ENCODE measurements at places on chromosomes 6 and 20.

GRCh38 chr6:25971187-25971821, 8.7 kb downstream of the TRIM38 start:
- DNase-seq = no peak

- no peak for DNase-seq
These were observed 107.2 kb downstream of the RNASET2 start for GRCh38 chr6:166848979-166849748.

GRCh38 chr6:96184798-96185197, 169.0 kb downstream of the FUT9 start:
- no peak for DNase-seq

DNA sequence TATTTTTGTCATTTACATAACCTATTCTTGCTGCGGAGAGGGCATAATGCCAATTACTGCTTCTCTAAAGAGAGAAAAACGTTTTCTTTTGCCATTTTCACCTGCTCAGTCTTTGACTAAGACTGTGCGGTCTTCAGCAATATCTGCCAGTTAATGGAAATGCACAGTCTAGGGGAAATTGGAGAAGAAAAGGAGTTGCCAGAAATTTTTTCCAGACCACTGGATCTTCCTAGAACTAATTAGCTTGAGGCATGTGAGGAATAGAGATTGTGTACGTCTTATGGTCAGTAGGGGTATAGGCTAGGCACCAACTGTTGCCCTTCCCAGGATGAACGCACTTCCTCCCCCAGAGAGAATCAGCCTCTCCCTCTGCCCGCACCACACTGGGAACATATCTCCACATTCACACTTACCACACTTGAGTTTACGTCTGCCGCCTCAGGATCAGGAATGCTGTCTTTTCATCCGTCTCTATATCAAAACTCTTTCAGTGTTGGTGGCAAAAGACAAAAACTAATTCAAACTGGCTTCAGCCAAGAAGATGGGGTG, 67.9 kb upstream of the E2F3 start:
- no peak for DNase-seq

DNA sequence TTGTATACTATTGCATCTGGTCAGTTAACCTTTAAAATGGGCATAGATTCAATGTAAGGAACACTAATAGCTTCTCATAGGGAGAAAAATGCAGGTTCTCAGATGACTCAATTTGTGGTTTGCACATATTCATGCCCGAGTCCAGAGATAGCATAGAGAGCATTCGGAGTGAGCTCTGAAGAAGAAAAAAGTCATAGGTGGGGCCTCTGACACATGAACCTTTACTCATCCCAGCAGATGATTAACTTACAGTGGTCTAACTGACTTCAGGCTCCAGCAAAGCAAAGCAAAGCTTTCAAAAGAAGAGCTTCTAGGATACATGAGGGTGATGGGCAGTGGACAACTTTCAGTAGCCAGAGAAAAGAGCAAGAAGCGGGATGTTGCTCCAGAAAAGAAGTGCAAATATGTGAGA, 55.3 kb upstream of the BTN3A2 start:
- DNase-seq = no peak

- no peak for DNase-seq
These were observed 445.9 kb upstream of the JARID2 start for GRCh38 chr6:14799928-14800327.

- no peak for DNase-seq
These were observed 165.9 kb downstream of the SOBP start for GRCh38 chr6:107655864-107656263.

DNA sequence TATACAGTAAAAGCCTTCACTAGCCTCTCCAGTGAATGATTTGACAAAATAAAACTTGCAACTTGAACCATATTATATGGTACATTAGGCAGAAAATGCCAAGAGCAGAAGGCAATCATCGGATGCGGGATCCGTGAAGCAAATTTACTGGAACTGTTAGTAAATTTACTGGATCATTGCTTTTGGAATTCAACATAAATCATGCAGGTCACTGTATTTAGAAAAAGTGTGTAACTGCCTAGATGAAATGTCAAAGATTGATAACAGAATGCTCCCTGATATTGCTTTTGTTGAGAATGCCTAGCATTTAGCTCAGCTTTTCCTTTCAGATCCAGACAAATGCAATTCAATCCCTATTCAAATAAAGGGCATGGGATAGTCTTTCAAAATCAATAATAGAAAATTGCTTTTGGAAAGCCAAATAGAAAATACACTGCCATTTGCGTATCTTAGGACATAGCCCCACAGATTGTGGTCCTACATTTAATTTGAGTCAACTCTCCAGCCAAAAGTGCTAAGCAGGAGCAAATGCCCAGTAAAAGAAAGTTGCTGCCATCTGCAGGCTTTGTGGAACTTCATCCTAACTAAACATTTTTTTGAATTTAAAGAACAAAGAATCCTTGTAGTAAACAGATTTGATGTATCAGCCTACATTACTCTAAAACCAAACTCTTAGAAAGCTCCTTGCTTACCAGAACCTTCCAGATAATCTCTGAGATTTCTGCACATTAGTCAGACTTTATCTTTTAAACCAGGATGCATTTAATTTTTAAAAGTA, 109.5 kb upstream of the HSF2 start:
- DNase-seq = no peak

- no peak for DNase-seq
These were observed 9.7 kb downstream of the GNAS-AS1 start for GRCh38 chr20:58840816-58841538.

- DNase-seq = no peak
These were observed 2.4 kb downstream of the MARCKS start for GRCh38 chr6:113859349-113860180.

GRCh38 chr6:73858376-73858775, 162.4 kb downstream of the CD109 start:
- no peak for DNase-seq

DNA sequence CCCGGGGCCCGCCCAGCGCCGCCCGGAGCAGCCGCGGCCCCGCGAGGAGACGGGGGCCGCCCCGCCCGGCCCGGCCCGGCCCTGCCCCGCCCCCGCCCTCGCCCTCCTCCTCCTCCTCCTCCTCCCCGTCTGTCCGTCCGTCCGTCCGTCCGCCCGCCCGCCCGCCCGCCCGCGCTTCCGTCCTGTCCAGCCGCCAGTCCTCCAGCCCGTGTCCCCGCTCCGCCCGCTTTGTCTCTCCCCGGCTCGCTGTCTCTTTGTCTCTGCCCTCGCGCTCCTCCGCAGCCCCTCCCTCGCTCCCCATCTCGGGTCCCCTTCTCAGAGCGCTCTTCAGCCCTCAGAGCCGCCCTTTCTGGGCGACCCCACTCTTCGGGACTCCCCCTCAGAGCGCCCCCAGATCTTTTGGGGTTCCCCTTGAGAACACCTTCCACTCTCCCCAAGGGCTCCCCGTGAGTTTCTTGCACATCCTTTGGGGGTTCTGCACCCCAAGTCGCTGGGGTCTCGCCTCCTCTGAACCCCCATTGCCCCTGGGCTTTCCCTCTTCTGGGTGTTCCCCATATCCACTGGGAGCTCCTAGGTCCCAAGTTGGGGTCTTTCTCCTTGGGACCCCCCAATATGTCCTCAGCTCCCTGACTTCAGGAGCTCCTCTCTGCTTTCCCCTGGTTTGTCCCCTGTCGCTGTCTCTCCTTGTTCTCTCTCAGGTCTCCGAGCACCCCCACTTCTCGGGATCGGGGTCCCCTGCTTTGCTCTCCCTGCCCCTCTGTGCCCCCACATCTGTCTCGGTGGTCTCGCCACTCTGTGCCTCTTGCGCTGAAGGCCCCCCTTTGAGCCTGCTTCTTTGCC, 79.5 kb upstream of the MYL9 start:
- DNase-seq = no peak

GRCh38 chr6:139014945-139015344, 13.6 kb upstream of the ABRACL start:
- DNase-seq = no peak

DNA sequence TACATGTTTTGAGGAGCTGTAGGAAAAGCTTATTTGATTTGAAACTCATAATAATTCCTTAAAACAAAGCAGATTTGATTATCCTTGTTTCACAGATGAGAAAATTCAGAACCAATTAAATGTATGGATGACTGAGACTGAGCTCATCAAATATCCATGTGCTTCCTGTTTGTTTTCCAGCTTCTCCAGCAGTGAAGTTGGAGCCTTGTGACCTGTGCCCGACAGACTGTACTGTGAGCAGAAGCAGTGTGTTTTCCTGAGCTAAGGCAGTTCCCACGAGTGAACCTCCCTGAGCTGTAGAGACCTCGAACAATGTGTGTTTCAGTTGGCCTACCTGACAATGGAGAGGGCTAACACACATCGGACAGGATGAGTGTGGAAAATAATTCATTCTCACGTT, 599.5 kb upstream of the NRSN1 start:
- no peak for DNase-seq

GRCh38 chr20:16711661-16712258, 18.1 kb upstream of the SNRPB2 start:
- no peak for DNase-seq

- no peak for DNase-seq
These were observed 306.9 kb downstream of the LRFN2 start for GRCh38 chr6:40280231-40280630.

DNA sequence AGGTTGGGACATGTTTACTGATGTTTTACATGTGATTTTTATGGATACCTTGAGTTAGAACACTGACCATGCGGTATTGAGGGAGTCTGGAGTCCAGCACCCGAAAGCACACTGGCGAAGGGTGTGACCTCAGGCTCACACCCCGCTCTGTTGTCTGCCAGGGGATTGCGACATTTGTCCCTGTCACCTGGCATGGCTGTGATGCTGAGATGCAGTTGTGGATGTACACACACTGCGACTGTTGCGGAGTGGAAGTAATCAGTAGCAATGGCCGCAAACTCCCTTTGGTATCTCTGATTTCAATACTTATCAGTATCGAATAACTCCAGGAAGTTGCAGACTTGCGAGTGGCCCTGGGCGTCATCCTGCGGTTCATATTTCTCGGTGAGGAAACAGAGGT, 43.2 kb downstream of the CDH4 start:
- DNase-seq = no peak

DNA sequence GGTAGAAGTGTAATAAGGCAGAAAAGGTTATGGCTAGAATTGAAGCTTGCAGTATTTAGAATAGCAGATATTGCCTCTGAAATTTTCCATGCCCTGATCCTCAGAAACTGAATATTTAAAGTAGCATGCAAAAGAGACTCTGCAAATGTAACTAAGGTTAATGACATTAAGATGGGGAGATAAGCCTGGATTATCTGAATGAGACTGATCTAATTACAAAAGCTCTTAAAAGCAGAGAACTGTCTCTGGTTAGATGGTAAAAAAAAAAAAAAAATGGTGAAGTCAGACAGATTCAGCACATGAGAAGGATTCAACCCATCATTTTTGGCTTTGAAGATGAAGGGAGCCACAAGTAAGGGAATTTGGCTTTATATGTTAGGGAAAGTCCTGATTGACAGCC, 503.7 kb upstream of the IRAK1BP1 start:
- no peak for DNase-seq

- DNase-seq = no peak
These were observed 603.0 kb upstream of the NRSN1 start for GRCh38 chr6:23522792-23523547.

GRCh38 chr6:18088419-18089296, 33.8 kb downstream of the NHLRC1 start:
- no peak for DNase-seq

GRCh38 chr20:59322081-59322480, 21.7 kb downstream of the EDN3 start:
- no peak for DNase-seq

DNA sequence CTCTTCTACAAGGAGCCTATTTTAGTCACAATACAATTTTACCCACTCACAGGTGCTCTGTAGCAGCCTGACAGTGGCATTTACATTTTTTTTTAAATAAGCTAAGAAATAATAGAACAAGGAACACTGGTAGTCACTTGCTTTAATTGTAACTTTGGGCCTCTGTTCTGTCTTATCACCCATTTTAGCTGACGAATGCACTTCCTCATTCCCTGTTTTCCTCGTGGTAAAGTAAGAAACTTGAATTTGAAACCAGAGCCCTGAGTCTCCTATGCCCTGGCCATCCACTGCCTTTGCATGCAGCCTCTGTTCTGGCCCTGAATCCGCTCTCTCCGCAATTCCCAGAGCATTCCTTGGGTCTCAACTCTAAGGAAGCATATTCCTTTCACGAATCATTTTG, 550.6 kb downstream of the PTPRT start:
- DNase-seq = no peak

- no peak for DNase-seq
These were observed 4.5 kb downstream of the KPNA5 start for GRCh38 chr6:116685437-116685993.

GRCh38 chr6:107592806-107593205, 102.9 kb downstream of the SOBP start:
- no peak for DNase-seq

GRCh38 chr6:47144306-47144705, 102.2 kb upstream of the ADGRF1 start:
- DNase-seq = no peak

DNA sequence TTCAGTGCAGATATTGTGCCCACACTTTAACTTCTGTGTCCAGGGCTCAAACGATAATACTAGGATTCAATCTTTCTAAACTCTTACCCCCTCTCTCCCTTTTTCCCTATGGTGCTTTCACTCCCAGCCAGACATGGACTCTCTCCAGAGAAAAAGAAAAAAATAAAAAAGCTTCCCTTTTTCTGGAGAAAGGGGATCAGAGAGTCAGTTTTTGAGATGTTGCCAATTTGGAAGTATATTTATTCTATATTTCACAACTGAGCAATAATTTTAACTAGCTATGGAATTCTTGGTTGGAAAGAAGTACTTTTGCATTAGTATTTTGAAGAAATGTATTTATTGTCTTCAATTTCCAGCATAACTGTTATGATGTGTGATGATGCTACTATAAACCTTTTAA, 72.2 kb upstream of the ZFP64 start:
- no peak for DNase-seq

DNA sequence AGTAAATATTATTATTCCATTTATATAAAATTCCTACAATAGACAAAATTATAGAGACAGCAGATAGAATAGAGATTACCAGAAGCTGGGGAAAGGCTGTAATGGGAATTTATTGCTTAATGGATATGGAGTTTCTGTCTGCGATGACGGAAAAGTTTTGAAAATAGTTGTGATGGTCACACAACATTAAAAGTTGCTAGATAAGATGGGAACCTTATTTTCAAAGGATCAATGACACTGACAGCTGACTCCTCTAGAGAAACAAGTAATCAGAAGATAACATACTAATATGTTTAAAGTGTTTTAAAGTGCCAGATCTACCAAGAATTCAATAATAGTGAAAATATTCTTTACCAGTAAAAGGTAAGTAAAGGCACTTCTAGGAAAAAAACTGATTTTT, 236.3 kb downstream of the HIVEP2 start:
- no peak for DNase-seq

DNA sequence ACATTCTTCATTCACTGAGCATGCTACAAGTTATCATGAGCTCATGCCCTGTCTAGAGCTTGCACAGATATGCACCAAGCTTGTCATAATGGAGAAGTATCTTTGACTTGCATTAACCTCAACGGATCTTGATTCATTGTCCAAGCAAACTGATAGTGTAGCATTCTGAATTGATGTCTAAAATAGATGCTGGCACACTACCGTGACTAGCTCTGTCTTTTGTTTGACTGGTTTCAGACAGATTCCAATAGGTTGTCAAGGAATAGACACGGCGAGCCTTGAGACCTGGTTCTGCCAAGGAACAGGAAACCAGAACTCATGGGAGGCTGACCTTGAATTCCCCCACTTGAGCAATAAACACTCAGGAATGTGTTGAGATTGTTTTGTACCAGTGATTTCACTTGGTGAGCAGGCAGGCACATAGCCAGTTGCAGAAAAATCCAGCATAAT, 1153.1 kb upstream of the GJE1 start:
- DNase-seq = no peak

- no peak for DNase-seq
These were observed 221.7 kb upstream of the MARCKS start for GRCh38 chr6:113635222-113635986.
